Stimulated activated CD8-positive, alpha-beta memory T cell treated with anti-CD3 and anti-CD28 coated beads, Interleukin-2, amount 100 ng/mL, for 1 hour (primary cell): ENCODE measurements at places on chromosomes 11 and 22.

GRCh38 chr11:64226507-64227051 lies 505 bp downstream of the NUDT22 start:
- no peak for DNase-seq

GRCh38 chr11:92129811-92130210 lies 94.8 kb upstream of the FAT3 start:
- DNase-seq: no peak

DNA sequence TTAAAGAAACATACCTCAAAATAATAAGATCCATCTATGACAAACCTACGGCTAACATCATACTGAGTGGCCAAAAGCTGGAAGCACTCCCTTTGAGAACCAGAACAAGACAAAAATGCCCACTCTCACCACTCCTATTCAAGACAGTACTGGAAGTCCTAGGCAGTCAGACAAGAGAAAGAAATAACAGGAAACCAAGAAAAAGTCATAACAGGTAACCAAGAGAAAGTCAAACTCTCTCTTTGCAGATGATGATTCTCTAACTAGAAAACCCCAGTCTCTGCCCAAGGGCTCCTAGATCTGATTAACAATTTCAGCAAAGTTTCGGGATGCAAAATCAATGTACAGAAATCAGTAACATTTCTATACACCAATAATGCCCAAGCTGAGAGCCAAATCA lies 35.6 kb downstream of the TMEM123 start:
- DNase-seq: no peak

GRCh38 chr22:50086526-50086925 lies 1.3 kb upstream of the MLC1 start:
- DNase-seq: no peak

DNA sequence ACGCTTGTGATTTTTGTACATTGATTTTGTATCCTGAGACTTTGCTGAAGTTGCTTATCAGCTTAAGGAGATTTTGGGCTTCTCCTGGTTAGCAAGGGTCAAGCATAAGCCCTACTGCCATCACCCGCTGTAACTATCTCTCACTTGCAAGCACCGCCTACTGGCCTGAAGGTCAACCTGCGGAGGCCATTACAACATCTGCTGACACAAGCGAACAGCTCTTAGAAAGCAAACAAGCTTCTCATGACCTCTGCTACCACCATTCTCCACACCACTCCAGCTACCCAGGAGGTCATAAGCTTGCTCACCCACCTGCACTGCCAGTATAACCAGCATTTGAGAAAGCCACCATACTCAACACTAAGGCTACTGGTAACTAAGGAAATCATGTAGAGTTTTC lies 288.4 kb upstream of the KIRREL3 start:
- no peak for DNase-seq
